IPS DF 6.9 (cell line): ENCODE measurements at places on chromosomes 2 and 18.
A peak's percentile ranks its signal among the peaks of the same experiment; 100 is the strongest.

DNA sequence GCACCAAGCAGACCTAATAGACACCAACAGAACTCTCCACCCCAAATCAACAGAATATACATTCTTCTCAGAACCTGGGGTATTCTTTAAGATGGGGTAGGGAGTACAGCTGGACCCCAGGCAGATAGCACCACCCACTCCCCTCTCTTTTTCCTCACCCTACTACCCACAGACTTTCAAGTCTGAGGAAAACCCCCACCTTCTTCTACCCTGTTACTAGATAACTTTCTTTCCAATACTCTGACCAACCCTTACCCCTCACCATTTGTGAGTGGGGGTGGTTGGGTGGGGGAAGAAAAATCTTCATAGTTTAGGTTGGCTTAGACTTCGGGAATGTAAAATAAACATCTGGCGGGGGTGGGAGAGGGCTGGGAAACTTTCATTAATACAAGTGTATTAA lies 20.3 kb upstream of the ZBTB14 start:
- no peaks in the 10 kb centered on the region for H3K4me1 ChIP-seq
- no peak for DNase-seq
- H3K27me3 ChIP-seq = no peaks in the 10 kb centered on the region
- H3K4me3 ChIP-seq = no peak overlapping the region
- no peaks in the 10 kb centered on the region for H3K36me3 ChIP-seq
- no peak overlapping the region for H3K27ac ChIP-seq

- H3K36me3 ChIP-seq = no peaks in the 10 kb centered on the region
- H3K27ac ChIP-seq = no peak overlapping the region
These were observed 66.7 kb downstream of the EDAR start for GRCh38 chr2:108922141-108922915.

- no peak overlapping the region for H3K27ac ChIP-seq
- H3K27me3 ChIP-seq = no peaks in the 10 kb centered on the region
- no peaks in the 10 kb centered on the region for H3K36me3 ChIP-seq
- DNase-seq = no peak
- H3K4me1 ChIP-seq = no peaks in the 10 kb centered on the region
- H3K4me3 ChIP-seq = no peak overlapping the region
These were observed 2.6 kb upstream of the REG3A start for GRCh38 chr2:79162132-79162531.

DNA sequence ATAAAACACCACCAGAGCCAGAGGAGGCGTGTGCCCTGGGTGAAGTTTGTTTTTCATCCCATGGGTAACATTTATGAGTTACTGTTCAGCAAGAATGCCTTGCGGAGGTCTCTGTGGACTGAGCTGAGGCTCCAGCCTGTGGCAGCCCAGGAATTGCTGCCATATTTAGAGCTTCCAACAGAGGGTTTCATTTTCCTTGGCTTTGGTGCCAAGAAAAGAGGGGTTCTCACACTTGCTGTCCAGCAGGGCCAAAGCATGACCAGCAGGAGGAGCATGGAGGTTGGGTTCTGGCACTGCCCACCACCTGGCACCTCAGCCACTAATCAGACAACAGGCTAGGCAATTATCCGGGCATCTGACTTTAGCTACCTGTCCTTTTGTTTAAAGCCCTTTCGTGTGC lies 36.7 kb downstream of the EPAS1 start:
- peaks cover 7% of the 10 kb centered on the region for H3K4me1 ChIP-seq
- no peak for DNase-seq
- H3K36me3 ChIP-seq = no peaks in the 10 kb centered on the region

DNA sequence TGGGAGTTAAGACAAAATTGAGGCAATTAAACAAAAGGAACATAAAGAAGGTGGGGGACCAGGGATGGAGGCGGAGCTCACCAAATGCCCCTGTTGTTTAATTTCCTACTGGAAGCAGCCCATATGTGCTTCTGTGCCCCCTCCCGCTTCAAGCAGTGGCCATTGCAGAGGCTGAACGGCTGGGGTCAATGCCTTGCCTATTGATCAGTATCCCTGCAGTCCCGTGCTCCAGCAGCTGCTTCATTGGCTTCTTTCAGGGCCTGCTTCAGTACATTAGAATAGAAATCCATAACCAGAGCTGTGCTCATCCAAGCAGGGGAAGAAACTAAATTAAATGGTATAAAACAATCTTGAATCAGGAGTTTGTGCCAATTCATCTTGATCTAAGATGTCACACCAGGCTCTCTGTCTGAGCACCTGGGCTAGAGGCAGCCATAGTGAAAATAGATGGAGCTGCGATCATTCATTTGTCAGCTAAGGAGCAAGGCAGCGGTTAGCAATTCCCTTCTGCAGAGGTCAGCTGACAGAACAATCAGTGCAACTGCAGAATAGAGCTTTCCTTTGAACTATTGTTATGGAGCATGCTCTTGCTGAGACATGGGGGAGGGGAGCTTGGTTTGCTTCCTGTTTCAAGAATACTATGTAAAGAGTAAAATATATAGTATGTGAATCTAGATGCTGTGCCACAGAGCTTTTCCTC lies 222.4 kb downstream of the WDR7 start:
- DNase-seq = peak; percentile 55
- H3K36me3 ChIP-seq = no peaks in the 10 kb centered on the region
- H3K27me3 ChIP-seq = no peaks in the 10 kb centered on the region
- peak overlapping the region; percentile 44 for H3K27ac ChIP-seq
- peaks cover 3% of the 10 kb centered on the region; the same call in 1 of the 2 replicates for H3K4me1 ChIP-seq

DNA sequence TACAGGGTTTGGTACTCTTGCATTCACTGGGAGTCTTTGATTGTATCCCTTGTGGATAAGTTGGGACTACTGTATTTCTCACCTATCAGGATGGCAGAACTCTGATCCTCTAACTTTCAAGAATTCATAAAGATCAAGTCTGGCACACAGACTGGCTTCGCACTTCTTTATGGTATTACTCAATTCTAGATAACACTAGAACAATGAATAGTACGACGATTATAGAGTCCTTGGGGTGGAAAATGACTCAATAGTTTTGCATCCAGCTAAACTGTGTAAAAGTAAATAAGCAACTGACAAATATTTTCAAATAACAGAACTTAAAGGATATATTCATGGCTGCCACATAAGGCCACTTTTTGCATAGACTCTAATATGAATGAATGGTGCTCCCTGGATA lies 103.4 kb upstream of the MEX3C start:
- H3K36me3 ChIP-seq = no peaks in the 10 kb centered on the region
- H3K4me3 ChIP-seq = no peak overlapping the region
- no peaks in the 10 kb centered on the region for H3K4me1 ChIP-seq
- DNase-seq = no peak
- no peak overlapping the region for H3K27ac ChIP-seq
- H3K27me3 ChIP-seq = no peaks in the 10 kb centered on the region

DNA sequence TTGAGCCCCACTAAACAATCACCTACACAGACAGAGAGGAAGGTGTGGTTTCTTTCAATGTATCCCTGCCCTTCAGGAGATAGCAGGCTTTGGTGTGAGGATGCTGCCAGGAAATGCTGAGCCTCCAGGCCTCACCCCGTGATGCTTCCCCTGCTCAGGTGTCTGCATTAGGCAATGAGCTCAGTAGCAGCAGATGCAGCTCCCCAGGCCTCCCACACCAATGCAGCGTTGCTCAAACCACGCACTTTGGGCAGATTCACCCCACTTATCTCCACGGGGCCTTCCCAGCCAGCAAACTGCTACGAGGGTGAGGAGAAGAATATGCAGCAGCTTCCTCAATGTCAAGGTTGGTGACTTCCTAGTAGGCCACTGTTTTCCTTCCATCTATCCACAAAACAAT lies 229.3 kb upstream of the PXDN start:
- no peak for DNase-seq
- no peaks in the 10 kb centered on the region for H3K36me3 ChIP-seq
- H3K4me1 ChIP-seq = no peaks in the 10 kb centered on the region
- H3K27ac ChIP-seq = no peak overlapping the region
- H3K27me3 ChIP-seq = no peaks in the 10 kb centered on the region

DNA sequence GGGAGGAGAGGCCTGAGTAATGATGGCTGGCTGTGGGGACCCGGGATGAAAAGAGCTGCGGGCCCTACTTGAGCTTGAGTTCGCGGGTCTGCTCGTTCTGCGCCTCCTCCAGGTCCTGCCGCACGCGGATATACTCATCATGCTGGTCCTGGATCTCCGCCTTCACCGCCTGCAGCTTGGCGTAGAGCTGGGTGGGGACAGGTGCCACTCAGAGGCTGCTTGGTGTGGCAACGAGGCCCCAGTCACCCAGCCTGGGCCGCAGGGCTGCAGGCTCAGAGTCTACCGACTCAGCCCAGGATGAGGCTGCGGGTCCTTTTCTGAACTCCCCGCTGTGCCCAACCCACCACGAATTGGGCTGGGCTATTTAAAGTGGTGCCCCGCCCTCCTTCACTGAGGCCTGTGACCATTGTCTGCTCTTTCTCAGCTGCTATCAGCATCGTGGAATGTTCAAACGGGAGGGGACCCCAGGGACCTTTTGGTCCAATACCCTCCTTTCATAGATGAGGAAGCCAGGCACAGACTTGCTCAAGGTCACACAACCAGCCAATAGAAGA lies 28.0 kb downstream of the KIF3C start:
- 0 out of 2 replicates have a peak, but pooled peaks cover 2% of the 10 kb centered on the region for H3K36me3 ChIP-seq
- H3K4me1 ChIP-seq = no peaks in the 10 kb centered on the region
- H3K4me3 ChIP-seq = no peak overlapping the region
- no peak overlapping the region for H3K27ac ChIP-seq
- no peaks in the 10 kb centered on the region for H3K27me3 ChIP-seq
- no peak for DNase-seq

DNA sequence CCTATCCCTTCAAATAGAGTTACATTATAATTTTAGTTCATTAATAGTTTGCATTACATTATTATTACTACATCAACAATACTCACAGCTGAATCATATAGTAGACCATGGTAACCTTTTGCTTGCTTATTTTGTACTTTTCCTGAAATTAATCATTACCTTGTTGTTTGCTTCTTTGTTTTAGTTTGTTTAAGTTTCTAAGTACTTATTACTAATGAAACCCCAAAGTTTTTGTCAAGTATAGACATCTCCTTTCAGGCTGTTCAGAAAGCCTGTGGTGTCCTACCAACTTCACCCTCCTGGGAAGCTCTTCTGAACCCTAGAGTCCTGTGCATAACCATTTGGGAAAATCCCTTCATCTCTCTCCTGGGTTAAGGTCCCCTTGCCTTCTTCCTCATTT lies 43.5 kb upstream of the LAPTM4A start:
- no peaks in the 10 kb centered on the region for H3K27me3 ChIP-seq
- peaks cover 5% of the 10 kb centered on the region for H3K4me1 ChIP-seq
- no peak overlapping the region for H3K4me3 ChIP-seq
- H3K27ac ChIP-seq = no peak overlapping the region

GRCh38 chr2:219798430-219798829 lies 171.0 kb downstream of the SLC4A3 start:
- no peak overlapping the region for H3K4me3 ChIP-seq
- no peak for DNase-seq
- no peaks in the 10 kb centered on the region for H3K36me3 ChIP-seq
- no peaks in the 10 kb centered on the region for H3K4me1 ChIP-seq
- H3K27ac ChIP-seq = no peak overlapping the region

DNA sequence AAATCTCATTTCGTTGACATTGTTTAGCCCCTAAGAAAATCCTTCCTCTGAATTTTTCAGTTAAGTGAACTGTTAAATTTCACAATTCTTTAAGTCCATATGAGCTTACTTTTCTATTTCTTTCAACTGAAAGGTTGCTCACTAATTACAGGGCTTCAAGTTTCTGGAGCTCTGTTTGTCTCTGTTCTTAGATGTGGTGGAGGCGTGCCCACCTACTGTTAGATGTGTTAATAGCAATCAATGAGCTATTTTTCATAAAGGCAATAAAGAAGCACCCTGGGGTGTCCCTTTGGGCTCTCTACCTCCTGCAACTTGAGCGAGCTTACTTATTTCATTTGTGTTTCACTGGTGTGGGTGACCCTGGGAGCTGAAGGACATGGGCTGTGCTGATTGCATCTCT lies 25.0 kb downstream of the CREG2 start:
- no peaks in the 10 kb centered on the region for H3K36me3 ChIP-seq
- H3K27me3 ChIP-seq = no peaks in the 10 kb centered on the region
- no peak overlapping the region for H3K4me3 ChIP-seq
- H3K4me1 ChIP-seq = no peaks in the 10 kb centered on the region
- no peak overlapping the region for H3K27ac ChIP-seq
- DNase-seq = no peak

- H3K27me3 ChIP-seq = peaks cover 10% of the 10 kb centered on the region; the same call in 1 of the 2 replicates
- H3K36me3 ChIP-seq = no peaks in the 10 kb centered on the region
- H3K4me1 ChIP-seq = no peaks in the 10 kb centered on the region; the same call in 1 of the 2 replicates
- peak within 1 kb of the TSS; percentile 55; the same call in 1 of the 2 replicates for H3K4me3 ChIP-seq
- peak; percentile 20 for DNase-seq
- no peak within 1 kb of the TSS for H3K27ac ChIP-seq
These were observed at the start of gene SLC16A14 for GRCh38 chr2:230068651-230069055. Gene SLC16A14 (minus strand): TSS chr2:230068924. CDS start chr2:230059352, 9,572 bp downstream.

GRCh38 chr18:63131106-63131958 lies 188.2 kb downstream of the BCL2 start:
- no peaks in the 10 kb centered on the region for H3K36me3 ChIP-seq
- H3K27me3 ChIP-seq = no peaks in the 10 kb centered on the region
- no peak overlapping the region for H3K27ac ChIP-seq

DNA sequence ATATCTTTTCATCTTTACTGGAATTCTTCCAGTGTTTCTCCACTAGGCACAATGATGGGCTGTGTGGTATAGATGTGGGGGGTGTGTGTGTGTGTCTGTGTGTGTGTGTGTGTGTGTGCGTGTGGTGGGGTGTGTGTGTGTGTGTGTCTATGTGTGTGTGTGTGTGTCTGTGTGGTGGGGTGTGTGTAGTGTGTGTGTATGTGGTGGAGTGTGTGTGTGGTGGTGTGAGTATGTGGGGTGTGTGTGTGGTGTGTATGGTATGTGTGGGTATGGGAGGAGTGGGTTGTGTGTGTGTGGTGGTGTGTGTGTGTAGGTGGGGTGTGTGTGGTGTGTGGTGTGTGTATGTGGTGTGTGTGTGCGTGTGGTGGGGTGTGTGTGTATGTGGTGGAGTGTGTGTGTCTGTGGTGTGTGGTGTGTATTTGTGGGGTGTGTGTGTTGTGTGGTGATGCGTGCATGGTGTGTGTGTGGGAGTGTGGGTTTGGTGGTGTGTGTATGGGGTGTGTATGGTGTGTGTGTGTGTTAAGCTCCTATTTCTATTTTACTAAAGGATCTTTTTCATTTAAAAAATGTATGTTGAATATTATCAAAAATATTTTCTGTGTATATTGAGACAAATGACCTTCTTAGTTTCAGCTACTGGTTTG lies 84.2 kb downstream of the IRS1 start:
- H3K4me1 ChIP-seq = no peaks in the 10 kb centered on the region
- H3K4me3 ChIP-seq = no peak overlapping the region
- DNase-seq = no peak

GRCh38 chr18:677951-678381 lies 20.5 kb downstream of the TYMS start:
- H3K27ac ChIP-seq = no peak overlapping the region
- H3K4me1 ChIP-seq = no peaks in the 10 kb centered on the region
- DNase-seq = no peak
- H3K4me3 ChIP-seq = no peak overlapping the region
- peaks cover 5% of the 10 kb centered on the region; the same call in 1 of the 2 replicates for H3K36me3 ChIP-seq

- no peak overlapping the region for H3K27ac ChIP-seq
- DNase-seq = no peak
- H3K4me1 ChIP-seq = no peaks in the 10 kb centered on the region
- no peaks in the 10 kb centered on the region for H3K36me3 ChIP-seq
- H3K4me3 ChIP-seq = no peak overlapping the region
These were observed 370.6 kb upstream of the REG3G start for GRCh38 chr2:78654941-78655340.
